ENCODE measurements at places on chromosomes 4 and X.

DNA sequence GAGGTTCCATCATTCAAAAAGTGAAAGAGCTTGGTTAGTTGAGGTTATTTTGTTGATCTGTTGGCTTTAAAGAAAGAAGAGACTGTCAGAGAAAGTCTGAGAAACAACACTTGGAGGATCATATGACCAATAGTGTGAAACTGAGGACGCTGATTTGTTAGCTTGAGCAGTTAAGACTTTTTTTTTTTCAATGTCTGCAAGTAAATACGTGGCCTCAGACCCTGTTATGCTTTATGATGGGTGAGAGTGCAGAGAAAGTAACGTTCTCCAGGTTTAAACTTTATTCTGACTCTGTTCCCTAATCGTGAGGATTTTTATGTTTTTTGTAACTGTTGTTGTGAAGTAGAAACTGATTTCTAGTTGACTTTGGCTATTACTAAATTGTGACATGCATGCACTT, 45.9 kb downstream of the GAB1 start:
- DNase-seq: no peak

DNA sequence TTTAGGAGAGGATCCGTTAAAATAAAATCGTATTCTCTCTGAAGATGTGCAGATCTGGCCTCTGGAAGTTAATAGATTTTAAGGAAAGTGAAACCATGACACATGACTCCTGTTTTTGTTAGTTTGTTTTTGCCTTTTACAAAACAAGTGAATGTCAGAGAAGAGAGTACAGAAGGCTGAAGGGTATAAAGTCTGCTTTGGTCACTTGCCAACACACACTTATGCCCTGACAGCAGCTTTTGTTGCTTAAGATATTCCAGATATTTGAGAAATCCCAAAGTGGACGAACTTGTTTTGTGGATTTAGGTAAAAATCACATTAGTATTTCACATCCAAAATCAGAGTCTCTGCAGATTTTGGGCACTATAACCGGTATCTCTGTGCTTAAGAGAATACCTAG, 192.4 kb upstream of the RASGEF1B start:
- no peak for DNase-seq

DNA sequence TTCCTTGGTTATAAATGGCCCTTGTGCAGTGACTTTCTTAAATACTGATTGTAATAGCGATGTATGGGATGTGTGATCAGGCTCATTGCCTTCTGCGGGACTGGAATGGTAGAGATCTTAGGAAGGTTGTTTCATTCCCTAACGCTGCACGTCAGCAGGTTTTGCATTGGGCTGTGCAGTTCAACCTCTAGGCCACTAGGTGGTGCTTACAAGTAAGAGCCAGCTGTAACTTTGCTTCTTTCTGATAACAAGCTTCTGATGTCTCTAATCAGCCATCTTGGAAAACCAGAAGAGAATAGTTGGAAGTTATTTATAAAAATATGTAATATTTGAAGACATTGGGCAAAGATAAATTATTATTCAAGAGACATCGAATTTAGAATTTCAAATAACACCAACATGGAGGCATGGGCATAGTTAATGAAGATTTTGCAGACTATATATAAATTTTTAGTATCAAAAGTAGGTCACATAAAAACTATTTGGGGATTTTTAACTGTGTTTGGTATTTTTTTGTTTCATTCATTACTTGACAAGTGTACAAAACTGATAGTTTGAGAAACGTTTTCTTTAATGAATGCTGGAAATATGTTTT, 339.7 kb upstream of the PCDH7 start:
- DNase-seq: peak; percentile 20

DNA sequence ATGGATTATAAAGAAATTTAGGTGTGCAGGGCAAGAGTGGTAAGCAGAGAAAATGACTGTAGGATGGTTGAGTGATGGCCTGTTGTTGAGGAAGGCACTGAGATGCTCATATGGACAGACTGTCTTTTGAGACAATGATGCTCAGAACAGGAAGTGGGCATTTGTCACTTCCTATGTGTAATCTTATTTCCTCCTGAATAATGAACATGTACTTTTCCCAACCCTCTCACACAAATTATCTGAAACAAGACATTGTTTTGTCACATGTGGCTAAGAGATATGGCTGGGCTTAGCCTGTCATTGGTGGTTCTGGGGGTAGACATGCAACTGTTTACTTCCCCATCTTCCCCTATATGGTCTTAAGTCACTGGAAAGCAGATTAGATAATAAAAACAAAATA, 240.5 kb downstream of the CFAP47 start:
- DNase-seq: no peak

- DNase-seq: no peak
These were observed 352.8 kb downstream of the SPRY1 start for GRCh38 chr4:123749383-123749782.

DNA sequence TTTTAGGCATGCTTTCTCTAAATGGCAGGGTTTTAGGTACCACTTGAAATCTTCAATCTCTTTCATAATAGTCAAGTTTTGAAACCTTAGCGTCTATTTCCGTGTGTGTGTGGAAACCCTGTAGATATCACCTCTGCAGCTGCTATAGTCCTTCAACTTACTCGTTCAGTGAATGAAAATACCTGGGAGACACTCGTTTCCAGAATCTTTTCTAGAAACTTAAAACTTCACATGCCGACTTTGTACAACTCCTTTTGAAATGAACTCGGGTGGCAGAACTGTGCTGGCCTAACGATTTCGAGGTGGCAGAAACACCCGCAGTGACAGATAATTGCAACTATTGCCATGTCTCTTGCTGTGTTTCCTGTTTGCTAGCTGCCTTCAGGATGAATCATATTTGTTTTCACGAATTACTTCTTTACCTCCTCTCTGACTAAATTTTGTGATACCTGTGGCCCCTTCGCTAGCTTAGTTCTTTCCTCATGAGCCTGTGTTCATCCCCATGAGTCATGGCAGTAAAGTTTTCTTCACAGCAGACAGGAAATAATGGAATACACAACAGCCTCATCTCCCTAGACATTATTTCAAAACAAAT, 104.7 kb upstream of the SMIM10 start:
- no peak for DNase-seq

DNA sequence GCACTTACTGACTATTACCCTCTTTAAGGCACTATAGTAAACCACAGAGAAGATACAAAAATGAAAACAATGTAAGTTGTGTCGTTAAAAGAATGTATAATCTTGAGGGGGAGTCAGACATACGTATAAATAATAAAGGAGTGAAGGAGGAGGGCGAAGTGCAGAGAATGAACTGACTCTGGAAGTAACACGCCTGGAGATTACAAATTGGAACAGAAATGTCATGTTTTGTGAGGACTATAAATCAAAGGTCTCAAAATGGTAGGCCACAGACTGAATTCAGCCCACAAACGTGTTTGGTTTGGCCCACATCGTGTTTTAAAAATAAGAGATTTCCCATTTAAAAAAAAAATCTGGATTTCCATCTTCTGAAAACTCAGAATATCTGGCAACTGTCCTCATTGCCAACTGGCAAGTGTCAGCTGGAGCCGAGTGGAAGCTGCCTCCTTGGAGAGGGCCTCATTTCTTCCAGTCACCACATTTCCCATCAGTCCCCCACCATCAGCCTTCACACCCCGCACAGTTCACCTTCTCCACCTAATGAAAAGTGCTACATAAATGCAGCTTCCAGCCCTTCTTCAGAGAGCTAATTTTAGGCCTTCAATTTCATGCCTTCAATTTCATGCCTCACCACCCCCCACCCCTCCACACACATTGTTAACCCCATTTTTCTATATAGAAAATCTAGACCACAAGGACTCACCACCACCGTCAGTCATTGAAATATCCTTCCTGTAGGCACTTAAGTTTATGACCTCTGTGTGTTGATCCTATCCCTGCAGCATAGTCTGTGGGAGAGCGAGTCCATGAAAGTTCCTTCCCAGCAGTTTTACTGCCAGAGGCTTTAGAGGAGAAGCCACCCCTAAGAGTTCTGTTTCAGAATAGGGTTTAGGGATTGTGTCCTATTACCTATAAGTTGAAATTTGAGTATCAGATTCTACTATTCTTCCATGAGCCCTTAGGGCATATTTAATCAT, 32.0 kb upstream of the COL25A1 start:
- no peak for DNase-seq

- DNase-seq: no peak
These were observed 228.3 kb upstream of the TTC29 start for GRCh38 chr4:147173797-147174432.
